ENCODE measurements at places on chromosomes 12 and 14.

DNA sequence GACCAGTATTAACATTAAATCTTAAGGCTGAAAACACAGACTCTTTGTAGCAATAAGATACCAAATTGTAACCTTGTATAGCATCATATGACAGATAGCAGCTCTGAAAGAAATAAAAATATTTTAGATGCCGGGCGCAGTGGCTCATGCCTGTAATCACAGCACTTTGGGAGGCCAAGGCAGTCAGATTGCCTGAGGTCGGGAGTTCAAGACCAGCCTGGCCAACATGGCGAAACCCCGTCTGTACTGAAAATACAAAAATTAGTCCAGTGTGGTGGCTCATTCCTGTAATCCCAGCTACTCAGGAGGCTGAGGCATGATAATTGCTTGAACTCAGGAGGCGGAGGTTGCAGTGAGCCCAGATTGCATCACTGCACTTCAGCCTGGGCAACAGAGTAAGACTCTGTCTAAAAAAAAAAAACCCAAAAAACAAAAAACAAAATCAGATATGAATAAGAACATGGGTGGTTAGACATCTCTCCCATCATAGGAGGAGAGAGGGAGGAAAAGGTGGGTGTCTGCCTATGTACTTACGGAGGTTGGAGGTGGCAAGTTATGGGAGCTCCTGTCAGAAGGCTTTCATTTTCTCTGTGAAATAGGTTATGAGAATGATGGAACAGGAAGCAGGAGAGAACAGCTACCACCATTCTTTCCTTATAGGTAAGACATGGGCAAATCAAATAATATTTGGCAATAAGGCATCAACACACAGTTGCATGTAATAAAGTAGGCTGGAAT lies 7.6 kb upstream of the HEBP1 start:
- DNase-seq: no peak

DNA sequence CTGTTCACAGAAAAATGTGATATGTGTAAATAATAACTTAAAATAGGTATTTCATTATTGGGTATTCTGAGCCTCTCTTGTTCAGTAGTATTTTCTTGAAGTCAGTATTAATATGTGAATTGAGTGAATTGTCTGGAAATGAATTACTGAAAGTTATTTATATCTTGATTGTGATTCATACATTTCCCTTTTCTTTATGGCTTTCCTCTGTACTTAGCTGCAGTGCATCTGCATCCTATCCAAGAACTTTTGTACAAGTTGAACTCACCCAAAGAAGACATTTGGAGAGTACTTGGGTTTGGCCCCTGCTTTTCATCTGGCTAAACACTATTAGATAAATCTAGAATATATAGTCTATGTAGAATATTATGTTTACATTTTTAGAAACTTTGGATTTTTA lies 326.0 kb downstream of the RAD51B start:
- peak; percentile 70 for DNase-seq

GRCh38 chr14:103109535-103110441 lies 13.5 kb upstream of the TNFAIP2 start:
- DNase-seq: peak; percentile 73

DNA sequence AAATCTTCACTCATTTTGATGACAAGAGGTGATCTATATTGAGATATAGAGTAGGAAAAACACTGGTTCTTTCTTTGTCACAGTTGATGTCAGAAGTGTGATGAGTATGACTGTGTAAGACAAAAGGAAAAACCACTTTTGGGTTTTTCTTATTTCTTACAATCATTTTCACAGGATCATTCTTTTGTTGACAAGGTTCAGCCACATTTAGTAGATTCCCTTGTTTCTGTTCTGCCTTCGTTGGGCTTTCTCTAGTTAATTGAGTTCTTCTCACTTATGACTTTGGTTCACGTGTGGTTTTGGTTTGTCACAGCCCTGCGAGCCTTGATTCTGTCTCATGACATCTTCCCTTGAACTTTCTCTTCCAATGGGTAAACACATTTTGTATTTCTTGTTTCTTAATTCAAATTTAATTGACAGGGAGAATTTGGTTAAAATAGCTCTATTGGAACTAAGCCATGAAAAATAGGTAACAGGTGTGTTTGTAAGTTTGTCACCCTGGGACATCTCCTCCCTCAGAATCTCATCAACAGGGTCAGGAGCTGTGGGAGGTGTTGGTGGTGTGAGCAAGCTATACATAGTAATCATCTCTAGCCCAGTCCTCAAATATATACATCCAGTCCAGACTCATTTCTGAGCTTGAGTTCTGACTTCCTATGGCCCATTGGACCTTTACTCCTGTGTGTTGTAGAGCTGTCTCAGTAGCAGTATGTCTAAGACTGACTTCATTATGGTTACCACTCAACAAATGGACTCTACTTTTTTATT lies 255.3 kb downstream of the BMP4 start:
- no peak for DNase-seq

- DNase-seq: no peak
Observed at GRCh38 chr14:50037852-50038251, 78.5 kb downstream of the VCPKMT start.

DNA sequence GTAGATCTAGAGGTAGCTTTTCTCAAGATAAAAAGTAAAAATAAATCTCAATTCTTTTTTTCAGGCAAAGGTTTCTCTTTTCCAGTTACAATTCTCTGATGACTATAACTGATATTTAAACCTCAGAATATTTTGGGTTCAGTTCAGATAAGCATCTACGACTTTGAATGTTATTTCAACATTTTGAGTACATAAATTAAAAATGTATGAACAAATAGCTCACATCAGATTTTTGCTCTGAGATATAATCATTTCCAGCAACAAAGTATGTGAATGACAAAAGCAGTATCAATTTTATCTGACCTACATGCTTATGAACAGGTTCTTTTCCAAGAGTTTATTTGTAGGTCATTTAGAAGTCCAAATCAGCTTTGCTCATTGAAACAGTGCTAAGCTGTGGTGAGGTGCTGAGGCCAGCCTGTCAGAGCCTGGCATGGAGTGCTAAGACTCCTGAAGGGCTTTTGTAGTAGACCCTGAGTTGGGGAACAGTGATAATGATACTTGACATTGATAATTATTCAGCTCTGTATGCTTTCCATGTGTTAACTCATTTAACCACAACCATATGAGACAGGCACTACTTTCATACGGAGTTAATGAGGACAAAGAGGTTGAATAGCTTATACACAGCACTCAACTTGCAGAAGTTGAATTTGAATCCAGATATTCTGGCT lies 205.0 kb upstream of the DCN start:
- no peak for DNase-seq

- DNase-seq: peak; percentile 64
Observed at GRCh38 chr12:50520416-50521207, 15.8 kb downstream of the DIP2B start.

- no peak for DNase-seq
Observed at GRCh38 chr12:22826026-22826425, 201.1 kb downstream of the ETNK1 start.

- no peak for DNase-seq
Observed at GRCh38 chr12:52358575-52359350, 8.5 kb downstream of the KRT85 start.

- DNase-seq: no peak
Observed at GRCh38 chr12:57759360-57759980, 4.6 kb downstream of the MARCHF9 start.

DNA sequence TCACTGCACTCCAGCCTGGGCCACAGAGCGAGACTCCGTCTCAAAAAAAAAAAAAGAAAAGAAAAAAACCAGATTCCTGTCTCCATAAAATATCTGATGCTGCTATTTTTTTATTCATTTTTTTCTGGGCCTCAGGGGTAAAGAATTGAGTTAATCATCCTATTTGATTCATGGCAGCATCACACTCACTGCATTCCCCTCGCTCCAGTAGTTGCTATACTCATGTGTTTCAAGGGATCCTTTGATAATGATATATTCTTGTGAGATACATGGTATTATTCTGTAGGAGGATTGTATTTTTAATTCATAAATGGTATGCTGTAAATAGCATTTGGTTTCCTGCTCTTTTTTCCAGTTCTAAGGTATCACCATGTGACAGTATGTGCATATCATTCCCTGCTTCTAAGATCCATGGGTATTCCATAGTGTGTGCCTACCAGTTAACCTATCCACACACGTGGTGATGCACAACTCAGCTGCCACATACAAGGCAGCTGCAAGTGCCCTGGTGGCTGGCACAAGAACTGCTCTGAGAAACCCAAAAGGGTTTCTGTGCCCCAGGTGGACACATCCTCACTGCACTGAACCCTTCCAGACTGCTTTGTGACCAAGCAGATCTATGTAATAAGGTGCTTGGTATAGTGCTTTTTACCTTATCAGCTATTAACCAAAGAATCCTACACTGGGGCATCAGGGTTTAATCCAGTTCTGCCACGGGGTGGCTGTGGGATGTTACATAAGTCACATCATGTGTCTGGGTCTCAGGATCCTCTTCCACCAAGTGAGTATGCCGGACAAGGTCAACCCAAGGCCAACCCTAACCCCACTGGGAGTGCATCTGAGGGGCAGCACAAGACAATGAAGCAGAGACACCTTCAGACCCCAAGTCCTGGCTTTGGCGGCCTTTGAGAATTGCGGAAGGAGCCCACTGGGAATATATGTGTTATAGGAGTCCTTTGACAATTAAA lies 74.6 kb downstream of the ZFP36L1 start:
- no peak for DNase-seq

GRCh38 chr12:99695050-99695449 lies 47.5 kb downstream of the GARIN6 start:
- no peak for DNase-seq

All from fibroblast of the aortic adventitia (primary cell).